ENCODE measurements at places on chromosomes 1 and 21.

DNA sequence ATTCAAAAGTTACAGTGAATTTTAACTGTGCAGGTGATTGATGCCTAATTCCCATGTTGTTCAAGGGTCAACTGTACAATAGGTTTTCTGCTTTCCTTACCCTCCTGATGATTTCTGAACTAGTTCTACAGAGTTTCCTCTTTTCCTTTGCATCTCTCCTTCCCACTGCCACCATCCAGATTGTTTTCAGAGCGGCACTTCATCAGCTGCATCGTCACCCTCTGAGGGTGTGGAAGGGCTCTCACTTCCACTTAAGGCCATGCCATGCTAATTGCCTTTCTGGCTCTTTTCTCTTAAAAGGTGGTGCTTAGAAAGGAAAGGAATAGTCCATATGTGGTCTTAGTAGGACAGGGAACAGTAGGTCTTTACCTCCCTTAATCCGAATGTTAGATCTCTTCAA lies 39.1 kb downstream of the DISC1 start:
- DNase-seq: no peak

GRCh38 chr1:83961571-83962295 lies 37.2 kb downstream of the TTLL7 start:
- no peak for DNase-seq

- no peak for DNase-seq
Measured at GRCh38 chr1:113291777-113292602, 98.3 kb upstream of the MAGI3 start.

DNA sequence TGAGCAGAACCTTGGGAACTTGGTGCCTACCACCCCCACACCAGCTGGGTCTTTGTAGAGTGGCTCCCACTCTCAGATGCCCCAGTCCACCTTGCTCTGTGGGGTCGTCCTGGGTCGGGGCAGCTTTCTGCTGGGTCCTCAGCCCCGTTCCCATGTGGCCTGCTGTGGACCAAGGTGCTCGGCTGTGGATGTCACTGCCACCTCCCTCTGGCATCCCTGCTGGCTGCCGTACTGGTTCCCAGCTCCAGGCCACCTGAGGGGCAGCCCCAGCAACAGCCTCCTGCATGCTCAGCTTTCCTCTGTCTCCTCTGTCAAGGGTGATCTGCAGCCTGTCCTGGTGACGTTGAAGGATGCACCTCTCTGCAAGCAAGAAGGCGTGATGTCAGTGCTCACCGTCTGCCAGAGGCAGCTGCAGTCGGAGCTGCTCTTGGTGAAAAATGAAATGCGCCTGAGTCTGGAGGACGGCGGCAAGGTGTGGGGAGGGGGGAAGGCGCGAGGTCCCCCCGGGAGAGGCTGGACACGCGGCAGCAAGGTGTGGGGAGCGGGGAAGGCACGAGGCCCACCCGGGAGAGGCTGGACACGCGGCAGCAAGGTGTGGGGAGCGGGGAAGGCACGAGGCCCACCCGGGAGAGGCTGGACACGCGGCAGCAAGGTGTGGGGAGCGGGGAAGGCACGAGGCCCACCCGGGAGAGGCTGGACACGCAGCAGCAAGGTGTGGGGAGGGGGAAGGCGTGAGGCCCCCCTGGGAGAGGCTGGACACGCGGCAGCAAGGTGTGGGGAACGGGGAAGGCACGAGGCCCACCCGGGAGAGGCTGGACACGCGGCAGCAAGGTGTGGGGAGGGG lies 45.9 kb upstream of the DIP2A start:
- no peak for DNase-seq

- DNase-seq: no peak
Measured at GRCh38 chr21:25189497-25189896, 417.8 kb downstream of the MRPL39 start.

DNA sequence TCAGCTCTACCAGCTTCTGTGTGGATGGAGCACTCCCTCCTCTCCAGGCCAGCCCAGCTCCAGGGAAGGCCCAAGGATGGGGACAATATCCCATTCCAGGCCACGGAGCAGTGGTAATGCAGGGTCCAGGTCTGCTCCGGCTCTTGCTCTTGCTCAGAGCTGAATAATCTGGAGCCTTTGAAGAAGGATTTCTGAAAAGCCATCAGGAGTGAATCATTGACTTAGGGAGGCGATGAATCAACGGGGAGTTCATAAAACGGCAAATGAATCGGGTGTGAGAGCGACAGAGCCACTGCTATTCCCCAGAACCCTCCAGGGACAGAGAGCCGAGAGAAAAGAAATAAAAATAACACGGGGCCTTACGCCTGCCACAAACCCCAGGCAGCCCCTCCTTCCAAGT lies 7.7 kb downstream of the POU3F1 start:
- DNase-seq: no peak

GRCh38 chr1:102588536-102588935 lies 519.8 kb downstream of the COL11A1 start:
- DNase-seq: no peak

DNA sequence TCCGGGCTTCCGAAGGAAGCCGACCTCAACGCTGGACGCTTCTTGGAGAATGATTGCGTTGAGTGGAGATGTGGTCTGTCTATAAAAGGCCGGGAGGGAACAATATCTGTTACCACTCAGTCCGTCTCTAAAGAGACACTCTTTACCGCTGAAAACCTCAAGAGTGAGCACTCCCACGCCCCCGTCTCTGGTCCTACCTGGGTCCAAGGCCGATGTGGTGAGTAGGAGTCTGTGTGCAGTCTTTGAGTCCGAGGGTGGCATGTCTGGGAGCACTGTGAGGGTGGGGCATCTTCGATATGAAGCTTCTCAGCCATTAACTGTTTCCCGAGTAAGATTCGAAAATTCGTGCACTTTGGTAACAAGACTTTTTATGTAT lies 576 bp downstream of the ZFP69 start:
- no peak for DNase-seq

- DNase-seq: no peak
Measured at GRCh38 chr1:206814716-206815341, 42.5 kb upstream of the IL10 start.

DNA sequence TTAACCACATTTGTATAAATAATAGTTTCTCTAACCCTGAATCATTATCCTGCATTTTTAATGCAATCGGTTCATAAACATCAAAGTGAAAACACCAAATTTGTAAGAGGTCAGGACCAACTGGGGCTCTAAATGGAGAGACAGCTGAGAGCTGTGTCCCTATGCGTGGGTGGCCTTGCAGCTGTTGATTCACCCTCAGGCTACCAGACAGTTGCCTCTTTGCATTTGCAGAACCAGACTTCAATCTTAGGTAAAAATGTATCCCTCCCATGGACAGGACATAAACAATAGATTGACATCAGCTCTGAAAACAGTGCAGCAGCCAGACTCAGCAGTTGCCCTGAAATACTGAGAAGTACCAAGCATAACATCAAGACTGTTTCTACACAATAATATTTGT lies 8.8 kb upstream of the TGFB2 start:
- no peak for DNase-seq

DNA sequence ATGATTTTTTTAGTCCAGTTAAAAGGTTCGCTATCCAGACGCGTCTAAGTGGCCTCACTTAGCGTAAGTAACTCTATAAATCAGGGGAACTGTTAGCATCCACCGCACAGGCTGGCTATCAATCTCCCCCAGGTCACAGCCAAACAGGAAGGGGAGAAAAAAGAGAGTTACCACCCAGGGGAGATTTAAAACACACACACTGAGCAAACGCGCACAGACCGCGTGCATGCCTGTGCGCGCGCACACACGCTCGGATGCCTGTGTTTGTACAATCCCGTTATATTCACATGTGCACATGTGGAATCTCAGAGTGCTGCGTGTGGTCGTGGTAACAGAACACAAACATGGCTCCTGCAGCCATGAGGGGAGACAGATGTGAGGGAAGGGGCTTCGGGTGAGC lies 125.4 kb downstream of the CASZ1 start:
- DNase-seq: no peak

DNA sequence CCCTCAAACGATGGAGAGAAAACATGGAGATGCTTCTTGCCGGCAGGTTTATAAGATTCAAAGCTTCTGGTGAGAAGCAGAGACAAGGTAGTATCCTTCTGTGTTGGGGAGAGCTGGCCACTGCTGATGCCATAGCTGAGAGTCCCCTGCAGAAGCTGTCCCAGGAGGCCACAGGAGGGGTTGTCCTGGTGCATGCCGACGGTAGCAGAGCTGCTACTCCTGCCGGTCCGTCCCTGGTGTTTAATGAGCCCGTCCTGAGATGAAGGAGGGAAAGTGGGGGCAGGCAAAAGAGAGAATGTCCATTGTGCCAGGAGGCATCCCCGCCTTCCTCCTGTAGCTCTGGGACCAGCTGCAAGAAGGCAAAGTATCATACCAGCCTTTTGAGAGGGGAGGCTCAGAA lies 10.4 kb upstream of the C2CD2 start:
- no peak for DNase-seq

DNA sequence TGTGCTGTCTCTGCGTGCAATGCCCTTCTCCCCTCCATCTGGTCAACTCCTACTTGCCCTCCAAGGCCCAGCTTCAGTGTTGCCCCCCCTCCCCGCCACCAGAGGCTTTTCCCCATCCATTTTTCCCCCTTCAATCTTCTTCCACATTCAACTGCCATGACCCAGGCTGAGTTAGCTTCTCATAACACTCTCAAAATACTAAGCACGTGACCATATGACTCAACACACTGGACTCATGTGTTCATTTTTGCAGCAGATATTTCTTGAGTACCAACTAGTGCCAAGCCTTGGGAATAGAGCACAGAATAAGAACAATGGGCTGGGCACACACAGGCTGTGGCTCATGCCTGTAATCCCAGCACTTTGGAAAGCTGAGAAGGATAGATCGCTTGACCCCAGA lies 132.1 kb downstream of the IGSF21 start:
- no peak for DNase-seq

Data from 8988T (cell line).